ENCODE measurements at places on chromosomes 12 and 14.

DNA sequence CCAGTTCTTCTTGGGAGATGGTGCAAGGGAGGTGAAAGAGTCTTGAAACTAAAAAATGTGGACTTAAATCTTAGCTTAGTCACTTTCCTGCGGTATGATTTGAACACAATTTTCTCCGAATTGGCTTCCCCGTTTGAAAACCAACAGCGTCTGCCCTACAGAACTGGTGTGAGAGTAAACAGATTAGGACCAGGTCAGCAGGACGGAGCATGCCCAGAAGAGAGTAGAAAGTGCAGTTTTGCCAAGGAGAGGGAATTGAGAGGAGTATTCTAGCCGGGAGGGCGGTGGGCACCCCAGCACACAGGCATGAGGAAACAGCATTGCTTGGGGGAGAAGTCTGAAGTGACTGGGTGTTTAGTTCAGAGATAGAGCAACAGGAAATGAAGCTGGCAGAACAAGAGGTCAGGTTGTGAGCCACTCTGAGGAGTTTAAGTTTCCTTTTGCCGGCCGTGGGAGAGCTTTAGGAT is 927.1 kb downstream of the VRK1 start:
- DNase-seq, result no peak

GRCh38 chr12:32084017-32084688 is 22.5 kb upstream of the BICD1 start:
- DNase-seq, result peak; percentile 15

GRCh38 chr14:103890821-103891666 is 37.2 kb upstream of the TDRD9 start:
- no peak for DNase-seq

GRCh38 chr12:67018105-67018504 is 251.1 kb upstream of the CAND1 start:
- DNase-seq, result no peak

DNA sequence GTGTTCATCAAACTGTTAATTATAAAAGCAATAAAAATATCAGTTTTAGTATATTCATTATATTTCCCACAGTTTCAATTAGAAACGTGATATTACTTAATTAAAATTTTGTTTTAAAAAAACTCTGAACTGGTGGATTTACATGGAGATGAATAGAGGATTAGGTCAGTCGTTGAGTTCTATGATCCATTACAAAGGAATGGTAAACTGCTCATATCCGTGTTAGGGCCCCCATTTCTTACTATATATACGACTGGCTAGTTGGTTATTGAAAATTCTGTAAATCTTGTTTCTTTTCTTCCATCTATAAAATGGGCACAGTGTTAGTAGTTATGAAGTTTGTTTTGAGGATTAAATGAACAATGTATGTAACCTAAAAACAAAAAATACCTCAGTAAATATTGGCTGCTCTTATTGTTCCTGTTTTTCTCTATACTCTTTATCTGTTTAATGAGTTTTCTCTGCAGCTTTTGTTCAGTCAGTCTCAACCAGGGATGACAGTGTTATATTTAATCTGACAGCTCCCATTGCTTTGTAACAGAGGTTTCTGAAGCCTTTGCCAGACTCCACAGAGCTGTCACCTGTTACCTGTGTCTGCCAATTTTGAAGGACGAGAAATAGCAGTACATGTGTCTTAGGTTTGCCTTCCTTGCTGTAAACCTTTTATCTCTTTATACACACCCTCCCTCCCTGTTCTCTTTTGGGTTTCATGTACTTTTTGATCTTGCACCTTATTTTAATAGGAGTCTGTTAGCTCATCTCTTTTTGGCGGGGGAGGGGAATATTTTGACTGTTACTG is 41.5 kb downstream of the FRS2 start:
- no peak for DNase-seq

GRCh38 chr14:88039197-88039596 is 34.3 kb downstream of the GPR65 start:
- no peak for DNase-seq

DNA sequence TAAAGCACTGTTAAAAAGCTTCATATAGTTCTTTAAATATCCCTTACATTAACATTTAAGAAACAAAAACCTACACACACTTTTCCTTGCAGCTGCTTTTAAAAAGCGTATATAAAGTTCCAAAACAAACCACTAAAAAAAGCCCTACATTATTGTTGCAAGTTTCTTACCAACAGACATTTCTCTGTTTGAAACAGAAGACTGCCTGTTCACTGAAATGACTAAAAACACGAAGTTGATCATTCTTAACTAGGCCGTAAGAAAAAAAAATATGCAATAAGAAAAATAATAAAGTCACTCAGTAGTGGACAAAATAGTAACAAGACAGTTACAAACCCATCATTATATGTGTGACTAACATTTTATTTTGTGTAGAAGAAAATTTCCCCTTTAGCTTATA is 37.3 kb downstream of the KIF21A start:
- no peak for DNase-seq

Data from AG10803 (cell line).